ENCODE measurements at places on chromosomes 11 and 22.

- no peak for DNase-seq
- H3K27ac ChIP-seq = peak overlapping the region; percentile 94
- H3K4me1 ChIP-seq = peaks cover 28% of the 10 kb centered on the region
- H3K27me3 ChIP-seq = no peaks in the 10 kb centered on the region
- H3K4me3 ChIP-seq = peak overlapping the region; percentile 64
- no peaks in the 10 kb centered on the region for H3K36me3 ChIP-seq
Observed at GRCh38 chr11:72079819-72080325, 470 bp downstream of the NUMA1 start.

- H3K36me3 ChIP-seq = no peaks in the 10 kb centered on the region
- no peak overlapping the region for H3K27ac ChIP-seq
- H3K4me3 ChIP-seq = no peak overlapping the region
- H3K27me3 ChIP-seq = no peaks in the 10 kb centered on the region
Observed at GRCh38 chr22:27476729-27477128, 324.8 kb downstream of the MN1 start.

DNA sequence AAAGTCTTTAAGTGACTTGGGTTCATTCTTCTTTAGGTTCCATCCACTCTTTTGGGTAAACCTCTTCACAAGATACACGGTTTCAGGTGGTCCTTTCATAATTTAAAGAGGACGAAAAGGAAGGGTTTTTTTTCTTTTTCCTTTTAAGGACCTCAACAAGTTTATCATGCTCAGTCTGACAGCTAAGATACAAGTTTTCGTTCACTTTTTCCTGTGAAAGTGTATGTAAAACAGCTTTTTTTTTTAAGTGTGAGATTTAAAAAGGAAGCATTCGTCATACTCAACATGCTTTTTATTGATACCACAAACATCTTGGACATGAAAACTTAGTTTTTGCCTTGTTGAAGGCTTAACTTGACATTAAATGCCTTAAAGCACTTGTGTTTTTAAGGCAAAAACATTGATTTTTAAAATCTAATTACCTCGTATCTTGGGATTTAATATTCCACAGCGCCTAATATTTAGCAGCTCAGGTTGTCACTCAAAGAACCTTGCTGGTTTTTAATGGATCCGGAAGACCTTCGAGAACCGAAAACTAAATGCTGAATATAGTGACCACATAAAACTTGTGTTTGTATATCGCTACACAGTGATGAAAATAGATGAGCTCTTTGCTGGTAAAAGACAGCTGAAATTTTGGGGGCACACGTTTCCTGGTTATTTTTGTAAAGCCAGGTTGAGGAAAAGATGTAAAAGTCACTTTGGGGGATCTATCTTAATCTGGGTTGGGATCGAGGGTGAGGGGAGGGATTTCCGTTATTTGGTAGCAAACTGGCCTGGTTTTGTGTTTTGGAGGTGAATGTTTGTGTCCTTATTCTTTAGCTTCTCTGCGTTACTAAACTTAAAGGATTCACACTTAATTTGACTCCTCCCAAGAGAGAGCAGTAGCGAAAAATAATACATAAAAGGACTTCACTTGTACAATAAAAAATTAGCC is 2.3 kb downstream of the PCF11 start:
- peak overlapping the region; percentile 100 for H3K4me3 ChIP-seq
- peaks cover 9% of the 10 kb centered on the region for H3K36me3 ChIP-seq
- H3K4me1 ChIP-seq = peaks cover 32% of the 10 kb centered on the region

GRCh38 chr11:76735841-76736240 is 47.3 kb upstream of the TSKU start:
- peaks cover 5% of the 10 kb centered on the region for H3K4me1 ChIP-seq
- no peaks in the 10 kb centered on the region for H3K36me3 ChIP-seq
- H3K27ac ChIP-seq = no peak overlapping the region
- DNase-seq = no peak
- no peaks in the 10 kb centered on the region for H3K27me3 ChIP-seq
- no peak overlapping the region for H3K4me3 ChIP-seq

Data from endothelial cell of umbilical vein (primary cell).